ENCODE measurements at places on chromosomes 3 and 15.

- DNase-seq: no peak
These were observed 641.8 kb downstream of the FHIT start for GRCh38 chr3:60609446-60609845.

- DNase-seq: no peak
These were observed 130.8 kb upstream of the IL12A start for GRCh38 chr3:159857840-159858239.

GRCh38 chr3:126960604-126960995 is 22.3 kb upstream of the PLXNA1 start:
- no peak for DNase-seq

- no peak for DNase-seq
These were observed 6.4 kb upstream of the CSTA start for GRCh38 chr3:122318620-122319019.

DNA sequence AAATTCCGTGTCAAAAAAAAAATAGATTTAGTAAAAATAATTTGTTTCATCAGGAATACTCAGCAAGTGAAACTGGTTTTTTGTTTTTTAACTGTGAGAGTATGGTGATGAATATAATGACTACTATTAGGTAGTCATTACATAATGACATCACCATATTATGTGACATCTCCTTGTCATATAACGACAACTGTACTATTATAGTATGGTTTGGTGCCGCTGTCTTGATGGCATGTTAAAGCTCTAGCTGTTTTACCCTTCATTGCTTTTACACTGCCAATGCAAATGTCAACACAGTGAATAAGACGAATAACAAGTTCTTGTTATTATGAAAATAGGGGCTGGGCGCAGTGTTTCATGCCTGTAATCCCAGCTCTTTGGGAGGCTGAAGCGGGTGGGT is 45.6 kb upstream of the FAH start:
- DNase-seq: no peak

- DNase-seq: no peak
These were observed 420.7 kb downstream of the SI start for GRCh38 chr3:164657631-164658030.

DNA sequence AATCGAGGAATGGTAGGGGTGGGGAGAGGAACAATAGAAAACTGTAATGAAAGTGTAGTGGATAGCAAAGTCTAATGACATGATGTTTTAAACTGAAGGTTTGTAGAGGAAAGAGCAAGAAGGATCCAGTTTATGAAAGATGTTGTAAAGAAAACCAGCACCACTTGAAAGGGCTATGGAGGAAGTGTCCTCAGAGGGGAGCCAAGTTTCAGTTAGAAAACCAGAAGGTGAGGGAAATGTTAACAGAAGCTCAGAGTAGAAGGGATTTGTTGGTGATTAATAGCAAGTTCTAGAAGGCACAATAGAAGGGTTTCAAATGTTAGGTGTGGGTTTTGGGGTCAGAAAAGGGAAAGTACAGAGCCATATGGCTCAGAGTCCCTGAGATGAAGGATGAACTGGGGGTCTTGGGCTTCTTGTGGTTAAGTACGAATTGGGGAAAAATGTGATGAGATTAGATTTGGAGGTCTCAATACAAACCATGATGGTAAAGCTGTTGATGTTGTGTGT is 33.8 kb upstream of the LRRC58 start:
- DNase-seq: no peak
